ENCODE measurements at places on chromosomes 11 and 22. TPM values are rescaled to one million over a fixed set of nuclear protein-coding genes. Genes with fewer than 3 reads are reported as not detected.

The RAG2 gene
- total RNA-seq, result not detected

The SLC17A6 gene
- total RNA-seq, result not detected

The RASSF7 gene
- total RNA-seq, result 19.8 TPM

The CCDC73 gene
- total RNA-seq, result not detected

The ZNF214 gene
- not detected for total RNA-seq

The LRRC4C gene
- not detected for total RNA-seq

The ADAMTS8 gene
- total RNA-seq, result not detected

The CLMP gene
- total RNA-seq, result not detected

The APOBEC3A gene
- not detected for total RNA-seq

The CCDC15 gene
- total RNA-seq, result 3.1 TPM

The MTMR2 gene
- total RNA-seq, result 41.3 TPM

The VPREB1 gene
- not detected for total RNA-seq

The CLDN5 gene
- 0.47 TPM for total RNA-seq

The ISX gene
- total RNA-seq, result not detected

The KRTAP5-10 gene
- not detected for total RNA-seq

The DENND5A gene
- total RNA-seq, result 47.6 TPM

The KCNQ1OT1 gene
- 0.67 TPM for total RNA-seq

The TREH gene
- not detected for total RNA-seq

The SMTN gene
- 13.7 TPM for total RNA-seq

The NLRP14 gene
- 0.10 TPM for total RNA-seq

The KRTAP5-7 gene
- total RNA-seq, result not detected

The PRDX5 gene
- total RNA-seq, result 89.0 TPM

The OR2D2 gene
- total RNA-seq, result 0.56 TPM

The FAM180B gene
- total RNA-seq, result not detected

The SLC22A12 gene
- not detected for total RNA-seq

The ASCL2 gene
- 0.42 TPM for total RNA-seq

The RASD2 gene
- not detected for total RNA-seq

The C1QTNF4 gene
- total RNA-seq, result not detected

The KIF18A gene
- 13.1 TPM for total RNA-seq

The OR4D11 gene
- not detected for total RNA-seq

The BEST1 gene
- not detected for total RNA-seq

The SCGB1D1 gene
- not detected for total RNA-seq

The OR10D3 gene
- total RNA-seq, result not detected

The LAYN gene
- total RNA-seq, result 8.0 TPM

The HTR3A gene
- not detected for total RNA-seq

The CDCA5 gene
- total RNA-seq, result 91.8 TPM

The HSD17B12 gene
- 72.3 TPM for total RNA-seq

The LARGE2 gene
- not detected for total RNA-seq

The KIRREL3 gene
- total RNA-seq, result not detected

The OR52E8 gene
- total RNA-seq, result not detected

The LDHAL6A gene
- total RNA-seq, result not detected

The OR5A1 gene
- not detected for total RNA-seq

The BDNF gene
- not detected for total RNA-seq

The KLHDC7B gene
- 5.5 TPM for total RNA-seq

The MRGPRX4 gene
- total RNA-seq, result not detected

The C11orf86 gene
- not detected for total RNA-seq

The VWCE gene
- 9.4 TPM for total RNA-seq

The MPPED2 gene
- not detected for total RNA-seq

The MMP12 gene
- total RNA-seq, result not detected

The CEND1 gene
- 7.1 TPM for total RNA-seq

The CATSPER1 gene
- 0.76 TPM for total RNA-seq
